Upper lobe of left lung (tissue), 6 donors: ENCODE measurements at places on chromosomes 5 and 9. TPM values are rescaled to one million over a fixed set of nuclear protein-coding genes. Genes with fewer than 3 reads are reported as not detected.

SLC6A3 gene
- 0.20 TPM for total RNA-seq

LCN9 gene
- total RNA-seq: not detected

GRCh38 chr9:21661626-21662025 is 140.8 kb upstream of the MTAP start:
- H3K4me3 ChIP-seq: no peak overlapping the region
- no peaks in the 10 kb centered on the region for H3K27me3 ChIP-seq
- H3K27ac ChIP-seq: no peak overlapping the region
- no peaks in the 10 kb centered on the region for H3K36me3 ChIP-seq

- H3K4me3 ChIP-seq: no peak overlapping the region
- no peak for DNase-seq
- H3K27ac ChIP-seq: peak overlapping the region; percentile 80
- peaks cover under 1% of the 10 kb centered on the region for H3K36me3 ChIP-seq
- no peaks in the 10 kb centered on the region for H3K27me3 ChIP-seq
Measured at GRCh38 chr9:130453487-130453886, 8.7 kb downstream of the ASS1 start.

DNA sequence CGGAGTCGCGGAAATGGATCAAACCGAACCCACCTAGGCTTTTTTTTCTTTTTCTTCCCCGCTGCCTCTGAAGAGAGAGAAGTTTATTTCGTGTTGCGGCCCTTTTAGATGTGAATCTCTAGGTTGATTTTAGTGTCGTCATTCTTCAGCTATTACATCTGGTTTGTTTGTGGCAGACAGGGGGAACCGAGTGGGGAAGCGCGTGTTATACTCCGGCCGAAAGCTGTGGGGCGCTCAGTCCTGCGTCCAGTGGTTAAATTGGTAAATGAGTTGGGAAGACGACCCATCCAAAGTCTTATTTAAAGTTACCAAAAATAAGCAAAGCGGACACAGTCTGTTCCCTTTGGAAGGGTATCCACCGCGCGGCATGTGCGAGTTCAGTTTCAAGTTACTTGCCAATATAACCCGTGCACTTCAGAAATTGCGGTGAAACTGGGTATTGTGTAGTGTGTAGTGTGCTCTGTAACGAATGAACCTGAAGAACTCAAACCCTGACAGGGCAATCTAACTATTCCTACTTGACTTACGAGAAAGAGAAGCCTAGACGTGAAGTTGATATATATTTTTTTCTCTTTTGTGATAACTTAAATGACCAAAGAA is 1.3 kb downstream of the MAN2A1 start:
- peak overlapping the region; percentile 97 for H3K27ac ChIP-seq
- peak overlapping the region; percentile 93 for H3K4me3 ChIP-seq
- H3K36me3 ChIP-seq: no peaks in the 10 kb centered on the region
- no peak for DNase-seq

DNA sequence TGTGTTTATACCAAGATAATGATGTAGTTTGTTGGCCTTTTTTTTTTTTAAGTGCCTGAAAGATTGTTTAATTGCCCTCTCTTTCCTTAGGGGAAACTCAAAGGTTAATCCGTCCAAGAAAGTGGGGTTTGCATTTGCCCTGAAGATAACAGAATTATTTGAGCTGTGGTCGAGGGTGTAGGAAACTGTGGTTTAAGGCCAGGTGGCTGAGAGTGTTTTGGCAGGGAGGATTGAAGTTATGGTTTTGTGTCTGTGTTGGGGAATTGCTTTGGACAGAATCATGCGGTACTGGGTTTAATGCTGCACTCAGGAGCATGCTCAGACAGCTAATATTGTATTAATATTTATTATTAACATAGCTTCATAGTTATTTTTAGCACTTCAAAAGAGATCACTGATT is 509.8 kb downstream of the EBF1 start:
- no peak overlapping the region for H3K4me3 ChIP-seq
- no peak overlapping the region for H3K27ac ChIP-seq
- H3K36me3 ChIP-seq: no peaks in the 10 kb centered on the region
- DNase-seq: no peak
- H3K4me1 ChIP-seq: peaks cover 6% of the 10 kb centered on the region

DNA sequence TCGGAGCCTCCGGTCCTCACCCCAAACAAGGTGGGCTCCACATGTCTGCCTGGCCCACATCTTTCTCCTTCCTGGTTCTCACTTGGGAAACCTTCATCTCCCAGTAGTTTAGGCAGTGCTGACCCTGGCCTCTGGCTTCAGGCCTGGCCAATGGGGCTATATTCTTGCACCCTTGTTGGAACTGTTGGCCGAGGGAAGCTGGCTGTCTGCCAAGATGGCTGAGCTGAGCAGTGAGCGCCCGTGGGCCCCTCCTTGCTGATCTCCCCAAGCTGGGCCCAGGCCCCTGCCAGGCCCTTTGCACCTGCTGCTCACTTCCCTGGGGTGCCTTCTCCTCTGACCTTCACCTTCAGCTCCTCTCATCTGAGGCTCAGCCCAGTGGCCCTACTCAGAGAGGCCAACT is 31.3 kb downstream of the TSPAN17 start:
- no peak for DNase-seq
- H3K36me3 ChIP-seq: no peaks in the 10 kb centered on the region
- H3K4me3 ChIP-seq: no peak overlapping the region
- peaks cover 9% of the 10 kb centered on the region for H3K4me1 ChIP-seq

GRCh38 chr5:120207129-120207528 is 257.0 kb upstream of the PRR16 start:
- H3K4me1 ChIP-seq: no peaks in the 10 kb centered on the region
- no peak overlapping the region for H3K27ac ChIP-seq
- no peak overlapping the region for H3K4me3 ChIP-seq
- DNase-seq: no peak
- no peaks in the 10 kb centered on the region for H3K27me3 ChIP-seq

DNA sequence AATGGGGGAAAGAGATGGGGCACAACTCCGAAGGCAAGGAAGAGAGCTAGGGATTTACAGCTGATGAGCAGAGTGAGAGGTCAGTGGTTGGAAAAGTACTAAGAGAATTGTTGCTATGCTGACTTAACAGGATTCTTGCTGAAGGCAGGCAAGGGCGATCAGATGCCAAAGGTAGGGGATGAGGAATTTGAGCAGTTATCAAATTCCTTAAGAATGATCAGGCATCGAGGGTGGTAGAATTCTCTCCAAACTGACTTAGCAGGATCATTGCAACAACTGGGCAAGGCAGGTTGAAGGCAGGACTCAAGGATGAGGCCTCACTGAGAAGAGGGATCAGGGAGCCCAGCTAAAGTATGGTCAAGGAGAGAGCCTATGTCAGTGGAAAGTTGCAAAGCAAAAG is 171.0 kb downstream of the HSD17B3 start:
- H3K27me3 ChIP-seq: no peaks in the 10 kb centered on the region
- no peaks in the 10 kb centered on the region for H3K4me1 ChIP-seq
- no peak for DNase-seq
- no peaks in the 10 kb centered on the region for H3K36me3 ChIP-seq

GRCh38 chr9:3397766-3398165 is 128.0 kb downstream of the RFX3 start:
- H3K4me1 ChIP-seq: no peaks in the 10 kb centered on the region
- no peak for DNase-seq
- H3K36me3 ChIP-seq: no peaks in the 10 kb centered on the region

GRCh38 chr9:93071464-93071863 is 13.0 kb downstream of the SUSD3 start:
- no peaks in the 10 kb centered on the region for H3K27me3 ChIP-seq
- H3K4me3 ChIP-seq: no peak overlapping the region
- H3K36me3 ChIP-seq: no peaks in the 10 kb centered on the region
- no peaks in the 10 kb centered on the region for H3K4me1 ChIP-seq

- no peaks in the 10 kb centered on the region for H3K27me3 ChIP-seq
- H3K4me1 ChIP-seq: peaks cover 22% of the 10 kb centered on the region
- peaks cover 20% of the 10 kb centered on the region for H3K36me3 ChIP-seq
- H3K4me3 ChIP-seq: peak overlapping the region; percentile 86
Measured at GRCh38 chr5:69368458-69369339, 621 bp downstream of the AK6 start.

PCDHGC5 gene
- total RNA-seq: 5.3 TPM

ZBTB34 gene
- 13.5 TPM for total RNA-seq

N4BP3 gene
- 12.6 TPM for total RNA-seq

CCDC183 gene
- 3.5 TPM for total RNA-seq

CDKN2B-AS1 gene
- 1.7 TPM for total RNA-seq

GRCh38 chr5:171639205-171639621 is 146.4 kb upstream of the SMIM23 start:
- peaks cover 10% of the 10 kb centered on the region for H3K4me1 ChIP-seq
- DNase-seq: no peak
- no peak overlapping the region for H3K4me3 ChIP-seq
- H3K27ac ChIP-seq: no peak overlapping the region
- no peaks in the 10 kb centered on the region for H3K27me3 ChIP-seq
- H3K36me3 ChIP-seq: no peaks in the 10 kb centered on the region
